ENCODE measurements at places on chromosomes 4 and X.

DNA sequence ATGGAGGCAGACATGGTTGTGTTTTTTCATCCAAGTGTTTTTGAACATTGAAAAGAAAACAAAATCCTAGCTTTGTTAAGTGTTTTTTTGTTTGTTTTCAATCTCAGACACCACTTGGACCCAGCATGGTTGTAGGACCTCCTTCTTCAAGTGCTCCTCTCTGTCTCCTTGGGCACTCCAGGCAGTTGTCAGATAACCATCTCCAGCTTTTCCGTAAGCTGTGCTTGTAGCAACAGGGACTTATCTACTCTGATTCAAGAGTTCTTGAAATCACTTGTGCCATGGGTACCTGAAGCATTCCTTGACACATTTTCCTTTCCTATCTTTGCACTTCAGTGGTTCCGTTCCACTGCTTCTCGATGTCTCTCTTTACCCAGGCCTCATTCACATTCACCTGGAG, 334.9 kb upstream of the DDX53 start:
- DNase-seq: no peak

DNA sequence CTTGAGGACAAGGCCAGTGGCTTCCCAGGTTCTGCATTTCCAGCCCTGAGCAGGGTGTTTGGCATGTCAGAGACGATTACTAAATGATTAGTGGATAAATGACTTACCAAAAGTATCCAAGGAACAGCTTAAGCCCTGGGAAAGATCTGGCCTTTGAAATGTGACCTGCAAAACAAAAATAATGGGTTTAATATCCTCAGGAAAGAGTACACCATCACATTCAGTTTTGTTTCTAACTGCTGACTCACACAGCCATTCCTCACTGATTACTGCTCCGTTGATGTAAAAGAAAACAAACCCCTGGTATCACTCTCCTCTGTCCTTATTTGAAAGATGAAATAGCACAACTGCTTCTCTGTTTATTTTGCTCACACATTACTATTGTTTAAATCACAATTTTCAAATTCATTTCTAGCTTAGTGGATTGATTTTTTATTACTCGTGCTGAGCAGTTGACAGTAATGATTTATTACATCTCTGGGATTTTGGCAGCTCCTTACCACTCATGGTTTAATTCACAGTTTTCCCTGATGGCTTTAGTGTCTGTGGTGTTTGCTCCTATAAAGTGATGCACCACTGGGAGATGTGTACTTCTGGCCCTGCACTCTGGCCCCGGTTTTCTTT, 117.0 kb downstream of the CBLL2 start:
- no peak for DNase-seq

DNA sequence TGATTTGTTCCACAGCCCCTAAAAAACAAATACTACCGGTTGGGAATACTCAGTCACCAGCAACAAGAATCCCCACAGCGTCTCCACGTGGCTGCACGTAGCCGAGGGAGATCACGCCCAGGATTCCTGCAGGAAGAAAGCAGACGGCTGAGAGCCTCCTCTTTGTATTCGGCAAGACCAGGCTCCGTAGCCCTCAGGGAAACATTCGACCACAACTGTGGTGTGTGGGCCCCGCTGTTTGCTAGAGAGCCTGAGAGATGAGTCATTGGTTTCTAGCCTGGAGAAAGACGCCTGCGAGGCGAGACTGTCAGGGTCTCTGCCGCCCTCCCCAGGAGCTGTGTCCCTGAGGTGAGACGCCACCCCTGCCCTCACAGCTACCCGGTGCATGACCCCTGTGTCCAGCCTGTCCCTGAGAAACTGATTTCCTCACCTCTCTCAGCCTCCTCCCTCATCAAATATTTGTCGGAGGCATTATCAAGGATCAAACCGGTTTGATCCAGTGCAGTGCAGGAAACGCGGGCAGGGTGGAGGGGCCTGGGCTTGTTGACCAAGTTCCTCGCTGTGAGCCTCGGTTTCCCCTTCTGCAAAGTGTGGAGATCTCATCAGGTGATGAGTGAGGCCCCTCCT, 4.7 kb upstream of the S100P start:
- DNase-seq: peak; percentile 56

- DNase-seq: no peak
These were observed 280.9 kb downstream of the IQCM start for GRCh38 chr4:149534779-149535178.

DNA sequence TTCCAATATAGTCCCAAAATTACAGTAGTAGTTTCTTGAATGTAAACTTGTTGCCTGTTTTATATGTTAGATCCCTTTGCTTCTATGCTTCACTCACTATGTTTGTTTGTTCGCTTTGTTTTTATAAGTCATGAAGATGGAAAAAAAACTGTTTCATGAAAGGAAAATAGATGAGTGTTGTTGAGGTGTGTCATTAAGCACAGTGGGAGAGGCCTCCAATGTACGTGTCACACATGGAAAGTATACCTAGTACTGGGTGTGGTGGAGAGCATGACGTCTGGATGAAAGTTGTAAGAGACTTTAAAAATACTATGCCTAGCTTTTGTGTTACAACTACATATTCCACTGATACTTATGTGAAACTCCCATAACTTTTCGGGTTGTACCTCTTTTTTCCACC, 28.4 kb downstream of the PLS3 start:
- DNase-seq: no peak

- DNase-seq: no peak
These were observed 157.4 kb downstream of the TET2 start for GRCh38 chr4:105304085-105304484.

DNA sequence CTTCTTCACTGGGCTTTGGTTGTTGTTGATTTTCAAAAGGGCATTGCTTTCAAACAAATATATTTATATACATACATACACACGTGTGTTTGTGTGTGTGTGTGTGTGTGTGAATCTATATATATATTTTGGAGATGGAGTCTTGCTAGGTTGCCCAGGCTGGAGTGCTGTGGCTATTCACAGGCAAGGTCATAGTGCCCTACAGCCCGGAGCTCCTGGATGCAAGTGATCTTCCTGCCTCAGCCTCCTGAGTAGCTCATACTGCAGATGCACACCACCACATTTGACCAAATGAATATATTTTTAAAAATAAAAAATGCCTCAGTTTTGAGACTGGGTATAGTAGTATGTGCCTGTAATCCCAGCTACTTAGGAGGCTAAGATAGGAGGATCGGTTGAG, 34.4 kb downstream of the FRAS1 start:
- no peak for DNase-seq

DNA sequence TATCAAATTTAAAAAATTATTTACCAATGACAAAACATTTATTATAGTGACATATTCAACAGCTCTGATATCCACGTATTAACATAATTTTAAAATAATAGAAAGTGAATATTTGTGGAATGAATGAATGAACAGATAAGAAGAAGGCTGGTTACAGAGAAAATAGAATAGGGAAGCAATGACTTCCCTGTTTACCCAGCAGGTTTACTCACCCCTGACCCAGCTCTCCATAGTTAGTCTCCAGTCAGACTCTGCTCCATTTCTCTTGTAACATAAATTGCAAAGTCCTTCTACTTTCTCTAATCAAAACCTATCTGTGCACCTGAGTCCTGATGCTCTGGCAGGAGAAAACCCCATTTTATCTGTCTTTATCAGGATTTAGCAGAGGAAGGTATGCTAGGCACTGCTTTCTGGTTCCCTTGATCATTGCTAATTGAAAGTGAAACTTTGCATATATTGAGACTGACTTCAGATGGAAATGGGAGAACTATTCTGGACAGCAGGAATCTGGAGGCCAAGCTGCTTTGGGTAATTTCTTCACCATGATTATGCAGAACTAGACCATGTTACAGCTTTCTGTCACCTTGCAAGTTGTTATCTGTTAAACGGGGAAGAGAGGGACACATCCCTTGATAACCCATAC, 363.0 kb downstream of the FAT4 start:
- DNase-seq: no peak

GRCh38 chr4:118954246-118954645, 65.6 kb downstream of the SYNPO2 start:
- no peak for DNase-seq

DNA sequence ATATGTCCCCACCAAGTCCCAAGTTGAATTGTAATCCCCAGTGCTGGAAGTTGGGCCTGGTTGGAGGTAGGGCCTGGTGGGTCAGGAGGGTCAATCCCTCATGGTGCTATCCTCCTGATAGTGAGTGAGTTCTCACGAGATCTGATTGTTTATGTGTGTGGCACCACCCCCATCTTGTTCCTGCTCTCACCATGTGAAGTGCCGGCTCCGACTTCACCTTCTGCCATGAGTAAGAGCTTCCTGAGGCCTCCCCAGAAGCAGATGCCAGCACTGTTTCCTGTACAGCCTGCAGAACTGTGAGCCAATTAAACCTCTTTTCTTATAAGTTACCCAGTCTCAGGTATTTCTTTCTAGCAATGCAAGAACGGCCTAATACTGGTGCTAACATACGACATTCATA, 22.7 kb upstream of the TMEM33 start:
- no peak for DNase-seq

DNA sequence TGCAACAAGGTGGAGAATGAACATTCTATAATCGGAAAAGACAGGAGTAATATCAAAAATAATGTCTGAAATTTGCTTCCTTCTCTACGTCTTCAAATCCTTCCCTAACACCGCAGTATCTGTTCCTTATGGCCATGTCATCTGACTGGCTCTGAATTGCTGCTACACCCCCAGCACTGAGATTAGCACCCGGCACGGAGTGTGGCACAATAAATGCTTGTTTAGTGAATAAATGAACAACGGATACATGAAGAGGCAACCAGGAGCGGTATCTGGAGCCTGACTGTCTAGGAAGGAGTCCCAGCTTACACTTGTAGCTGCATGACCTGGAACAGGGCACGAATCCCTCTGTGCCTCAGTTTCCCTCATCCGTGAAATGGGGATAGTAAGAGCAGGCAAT, 164.3 kb downstream of the AFAP1 start:
- no peak for DNase-seq

- DNase-seq: no peak
These were observed at the start of gene GPR143 for GRCh38 chrX:9765737-9766097. Gene GPR143, minus strand, starts transcription at chrX:9765847. Its CDS starts 30 bp downstream, at chrX:9765817.

GRCh38 chr4:81465406-81466340, 6.0 kb downstream of the RASGEF1B start:
- DNase-seq: no peak

DNA sequence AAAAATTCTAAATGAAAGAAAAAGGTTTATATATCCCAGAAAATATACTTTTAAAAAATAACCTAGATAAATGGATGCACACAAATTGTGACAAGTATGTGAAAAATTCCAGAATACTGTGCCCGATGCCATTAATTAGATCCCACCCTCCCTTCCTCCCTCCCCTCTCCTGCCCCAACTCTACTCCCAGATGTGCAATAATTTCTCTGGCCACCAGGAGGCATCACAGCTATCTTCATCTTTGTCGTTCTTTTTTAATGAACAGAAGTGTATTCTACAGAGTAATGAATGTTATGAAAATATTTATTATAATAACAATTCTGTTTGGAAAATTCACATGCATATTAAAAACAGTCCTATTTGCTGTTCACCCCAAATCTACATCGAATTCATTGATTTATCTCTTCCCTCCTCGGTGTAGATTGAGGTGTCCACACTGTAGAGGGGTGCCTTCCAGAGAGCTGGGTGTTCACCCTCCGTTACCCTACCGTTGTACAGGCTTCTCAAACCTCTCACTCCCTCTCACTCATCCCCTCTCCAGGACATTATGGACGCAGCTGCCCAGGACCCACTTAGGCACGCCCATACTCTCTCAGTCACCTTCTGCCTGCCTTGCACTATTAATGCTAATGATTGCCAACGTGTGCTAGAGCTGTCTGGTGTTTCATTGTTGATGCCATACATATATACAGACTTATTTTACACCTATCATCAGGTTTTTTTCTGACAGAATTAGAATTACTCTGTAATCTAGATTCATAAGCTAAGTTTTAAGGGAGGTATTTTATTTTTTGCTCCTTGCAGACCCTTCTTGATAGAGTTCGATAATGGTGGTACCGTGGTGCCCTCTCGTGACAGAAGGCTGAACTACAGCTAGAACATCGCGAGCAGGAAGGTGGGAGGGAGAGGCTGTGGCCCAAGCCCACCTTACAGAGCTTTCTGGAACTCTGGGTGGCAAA, 14.1 kb downstream of the RAB40AL start:
- DNase-seq: peak; percentile 23

GRCh38 chrX:153922932-153923857, 2.9 kb downstream of the ARHGAP4 start:
- DNase-seq: no peak

DNA sequence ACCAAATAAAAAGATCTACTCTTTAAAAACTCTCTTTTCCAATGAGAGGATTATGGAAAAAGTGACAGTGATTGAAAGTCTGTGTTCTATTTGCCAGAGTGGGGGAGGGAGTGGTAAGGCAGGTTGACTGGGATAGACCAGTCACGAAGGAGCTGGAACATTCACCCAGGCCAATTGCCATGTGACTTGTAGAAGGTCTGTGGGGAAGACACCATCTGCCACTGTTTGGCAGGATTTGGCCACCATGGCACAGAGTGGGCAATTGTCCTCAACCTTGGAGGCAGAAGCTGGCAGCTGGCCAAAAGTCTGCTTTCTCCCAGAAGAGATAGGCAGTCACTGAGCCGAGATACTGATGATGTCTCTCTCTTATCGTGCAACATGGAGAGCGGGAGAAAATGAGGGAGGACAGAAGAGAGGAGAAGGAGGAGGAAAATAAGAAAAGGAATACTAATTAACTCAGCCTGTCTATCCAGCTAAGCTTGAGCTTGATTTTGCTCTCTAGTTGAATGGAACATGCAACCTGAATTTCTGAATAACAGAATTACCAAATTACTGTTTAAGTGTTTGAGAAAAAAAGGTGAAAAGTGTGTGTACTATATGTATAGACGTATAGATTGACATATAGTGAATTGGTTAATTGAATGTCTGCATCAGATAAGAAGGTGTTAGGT, 267.1 kb downstream of the ARHGAP24 start:
- no peak for DNase-seq

- no peak for DNase-seq
These were observed 390.3 kb downstream of the SPRY1 start for GRCh38 chr4:123786920-123787319.

DNA sequence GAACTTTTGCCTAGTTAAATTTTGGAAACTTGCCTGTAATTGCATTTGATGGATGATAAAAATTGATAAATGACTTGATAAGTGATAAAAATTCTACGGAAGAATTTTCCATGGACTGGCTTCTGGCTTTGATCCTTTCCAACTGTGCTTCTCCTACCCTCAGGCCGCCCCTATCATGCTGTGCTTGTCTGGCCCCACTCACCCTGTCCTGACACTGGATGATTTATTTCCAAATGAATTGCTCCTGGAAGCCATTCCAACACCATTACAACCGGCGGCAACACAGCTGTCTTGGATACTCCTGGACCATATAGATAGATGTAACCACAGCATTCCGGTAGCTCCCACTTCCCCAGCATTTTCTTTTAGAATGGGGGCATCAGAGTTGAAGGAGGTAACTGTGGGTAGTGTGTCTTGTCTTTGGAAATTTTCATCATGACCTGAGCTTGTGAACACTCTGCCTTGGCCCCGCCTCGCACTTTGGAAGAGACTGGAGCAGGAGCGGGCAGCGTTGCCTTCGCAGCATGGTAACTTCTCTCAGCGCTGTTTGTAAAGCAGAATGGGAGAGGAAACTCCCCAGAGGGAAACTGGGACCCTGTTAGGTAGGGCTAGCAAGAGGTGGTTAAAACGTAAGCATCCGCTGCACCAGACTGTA, 77.4 kb downstream of the TBL1X start:
- no peak for DNase-seq

All from stimulated activated CD8-positive, alpha-beta memory T cell treated with anti-CD3 and anti-CD28 coated beads, Interleukin-7, amount 100 ng/mL, for 24 hours (primary cell).